ENCODE measurements at places on chromosomes 6 and 20. TPM values are rescaled to one million over a fixed set of nuclear protein-coding genes. Genes with fewer than 3 reads are reported as not detected.

DNA sequence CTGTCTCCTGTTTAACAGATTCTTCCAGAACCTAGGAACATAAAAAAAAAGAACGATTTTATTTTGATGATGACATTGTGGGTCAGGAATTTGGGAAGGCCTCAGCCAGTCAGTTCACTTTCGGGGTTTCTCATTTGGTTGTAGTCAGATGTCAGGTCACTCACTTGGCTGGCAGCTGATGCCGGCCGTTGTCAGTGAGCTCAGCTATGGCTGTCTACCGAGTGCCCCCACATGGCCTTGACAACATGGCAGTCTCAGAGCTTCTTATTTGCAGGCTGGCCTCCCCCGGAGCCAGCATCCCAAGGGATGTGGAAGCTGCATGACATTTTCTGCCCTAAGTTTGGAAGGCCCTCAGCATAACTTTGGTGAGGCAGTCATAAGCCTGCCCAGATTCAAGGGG, 11.5 kb downstream of the RNF217 start:
- DNase-seq: no peak

FHL5 gene
- not detected for total RNA-seq

- DNase-seq: no peak
Observed at GRCh38 chr6:133540361-133540760, 299.2 kb downstream of the EYA4 start.

- no peak for DNase-seq
Observed at GRCh38 chr6:27624694-27625262, 151.9 kb upstream of the ZNF184 start.

CLVS2 gene
- total RNA-seq: not detected

- no peak for DNase-seq
Observed at GRCh38 chr20:1555952-1556351, 1.6 kb downstream of the SIRPD start.

BLCAP gene
- 25.3 TPM for total RNA-seq
